Activated CD4-positive, alpha-beta T cell treated with anti-CD3 and anti-CD28 coated beads for 1 hour (primary cell): ENCODE measurements at places on chromosomes 5 and 9.
A peak's percentile ranks its signal among the peaks of the same experiment; 100 is the strongest.

- DNase-seq = no peak
These were observed 293.2 kb upstream of the CLINT1 start for GRCh38 chr5:158152136-158152535.

- no peak for DNase-seq
These were observed 49.6 kb downstream of the DOCK8 start for GRCh38 chr9:264231-264630.

DNA sequence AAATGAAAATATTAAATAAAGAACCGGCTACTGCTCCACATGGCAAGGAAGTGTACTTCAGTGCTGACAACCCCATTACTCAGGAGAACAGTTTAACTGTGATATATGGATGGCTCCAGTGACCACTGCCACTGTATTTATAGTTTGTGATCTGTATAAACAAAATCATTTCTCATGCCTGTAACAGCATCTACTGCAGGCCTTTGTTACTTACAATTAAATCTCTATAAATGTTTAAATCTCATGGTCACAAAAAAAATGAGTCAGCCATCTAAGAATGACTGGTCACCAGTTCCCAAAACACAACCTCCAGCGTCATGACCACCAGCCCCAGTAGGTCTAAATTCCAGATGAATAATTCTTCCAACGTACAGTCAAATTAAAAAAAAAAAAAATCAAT is 24.6 kb downstream of the SERINC5 start:
- DNase-seq = no peak

- no peak for DNase-seq
These were observed 255.1 kb downstream of the MAST4 start for GRCh38 chr5:66851306-66851705.

- no peak for DNase-seq
These were observed 35.3 kb downstream of the UBE2QL1 start for GRCh38 chr5:6483880-6484382.

- no peak for DNase-seq
These were observed 35.5 kb downstream of the NKD2 start for GRCh38 chr5:1044117-1044516.

DNA sequence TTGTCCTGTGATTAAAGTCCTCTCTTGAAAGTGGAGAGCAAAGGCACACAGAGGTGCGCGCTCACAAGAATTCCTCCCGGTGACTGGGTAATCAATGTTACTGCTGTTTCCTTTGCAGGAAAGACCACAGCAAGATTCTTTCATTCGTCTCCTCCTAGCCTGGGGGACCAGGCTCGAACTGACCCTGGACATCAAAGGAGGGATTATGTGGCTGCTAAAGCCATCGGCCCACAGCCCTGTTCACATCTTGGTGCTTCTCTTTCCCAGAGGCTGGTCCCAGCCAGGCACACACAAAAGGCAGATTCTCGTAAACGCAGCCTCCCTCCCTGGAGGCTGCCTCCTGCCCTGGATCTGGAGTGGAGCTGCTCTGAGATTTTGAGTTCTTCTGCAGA is 230.9 kb downstream of the FANCC start:
- no peak for DNase-seq

- no peak for DNase-seq
These were observed 76.0 kb downstream of the PRR16 start for GRCh38 chr5:120540097-120540496.

- no peak for DNase-seq
These were observed at the start of gene IL6ST for GRCh38 chr5:55994495-55994997. IL6ST (minus strand) TSS chr5:55994963; CDS start chr5:55976278, 18,685 bp downstream.

DNA sequence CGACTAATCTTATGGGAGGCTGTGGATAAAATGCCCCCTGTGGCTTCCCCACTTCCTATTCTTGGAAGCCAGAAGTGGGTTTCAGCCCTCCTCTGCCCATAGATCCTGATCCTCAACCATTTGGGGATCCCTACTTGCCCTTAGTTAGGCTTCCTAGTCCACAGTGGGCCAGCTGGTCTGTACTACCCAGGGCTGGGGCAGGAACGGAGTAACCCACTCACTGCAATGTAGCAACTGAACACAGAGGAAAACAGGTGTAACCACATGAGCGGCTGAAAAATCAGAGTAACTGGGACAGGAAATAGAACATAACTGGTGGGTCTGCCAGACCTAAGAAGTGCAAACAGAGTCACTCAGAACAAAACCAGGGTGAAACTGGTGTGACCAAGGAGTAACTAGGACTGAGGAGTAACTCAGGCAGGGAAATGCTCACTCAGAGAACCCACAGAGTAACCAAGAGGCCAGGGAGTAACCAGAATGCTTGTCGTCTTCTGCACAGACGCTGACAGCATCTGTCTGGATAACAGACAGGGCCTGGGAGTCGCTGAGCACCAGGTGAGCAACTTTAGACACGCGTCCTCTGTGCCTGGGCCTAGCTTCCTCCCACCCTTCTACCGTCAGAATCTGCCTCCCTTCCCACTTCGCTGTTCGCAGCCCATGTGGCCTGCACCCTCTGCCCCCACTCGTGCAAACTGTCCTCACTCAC is 1.0 kb downstream of the AQP3 start:
- no peak for DNase-seq

GRCh38 chr5:159855476-159856191 is 60.6 kb upstream of the ADRA1B start:
- no peak for DNase-seq

DNA sequence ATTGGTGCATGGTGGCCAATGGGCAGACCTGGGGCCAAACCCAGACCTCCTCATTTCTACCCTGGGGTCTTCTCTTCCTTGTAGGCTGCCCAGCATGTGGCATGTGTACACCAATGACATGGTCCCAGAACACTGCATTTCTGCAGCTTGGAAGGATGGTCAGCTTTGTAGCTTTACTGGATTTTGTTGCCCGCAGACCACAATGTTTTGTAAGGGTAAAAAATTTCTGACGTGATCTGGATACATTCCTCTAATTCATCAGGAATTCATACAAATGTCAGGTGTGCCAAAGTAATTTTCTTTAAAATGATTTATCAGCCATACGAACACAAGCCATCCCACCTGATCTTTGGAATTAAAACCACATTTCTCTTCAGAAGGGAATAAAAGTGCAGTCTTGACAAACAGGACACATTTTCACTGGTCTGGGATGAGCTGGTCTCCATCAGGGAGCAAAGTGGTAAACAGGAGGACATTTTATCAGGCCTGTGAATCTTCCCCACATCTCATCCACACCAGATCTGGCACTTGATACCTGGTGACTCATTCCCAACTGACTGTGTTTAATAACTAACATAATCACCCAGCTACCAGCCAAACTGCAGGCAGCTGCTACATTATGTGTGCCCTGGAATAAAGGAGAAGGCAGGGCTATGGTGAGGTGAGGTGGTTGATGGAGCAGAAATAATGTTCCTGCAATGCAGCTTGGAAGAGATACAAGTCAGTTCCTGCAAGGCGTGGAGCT is 103.9 kb downstream of the SPOCK1 start:
- DNase-seq = no peak

GRCh38 chr5:74294231-74294705 is 346.3 kb downstream of the ENC1 start:
- DNase-seq = no peak

DNA sequence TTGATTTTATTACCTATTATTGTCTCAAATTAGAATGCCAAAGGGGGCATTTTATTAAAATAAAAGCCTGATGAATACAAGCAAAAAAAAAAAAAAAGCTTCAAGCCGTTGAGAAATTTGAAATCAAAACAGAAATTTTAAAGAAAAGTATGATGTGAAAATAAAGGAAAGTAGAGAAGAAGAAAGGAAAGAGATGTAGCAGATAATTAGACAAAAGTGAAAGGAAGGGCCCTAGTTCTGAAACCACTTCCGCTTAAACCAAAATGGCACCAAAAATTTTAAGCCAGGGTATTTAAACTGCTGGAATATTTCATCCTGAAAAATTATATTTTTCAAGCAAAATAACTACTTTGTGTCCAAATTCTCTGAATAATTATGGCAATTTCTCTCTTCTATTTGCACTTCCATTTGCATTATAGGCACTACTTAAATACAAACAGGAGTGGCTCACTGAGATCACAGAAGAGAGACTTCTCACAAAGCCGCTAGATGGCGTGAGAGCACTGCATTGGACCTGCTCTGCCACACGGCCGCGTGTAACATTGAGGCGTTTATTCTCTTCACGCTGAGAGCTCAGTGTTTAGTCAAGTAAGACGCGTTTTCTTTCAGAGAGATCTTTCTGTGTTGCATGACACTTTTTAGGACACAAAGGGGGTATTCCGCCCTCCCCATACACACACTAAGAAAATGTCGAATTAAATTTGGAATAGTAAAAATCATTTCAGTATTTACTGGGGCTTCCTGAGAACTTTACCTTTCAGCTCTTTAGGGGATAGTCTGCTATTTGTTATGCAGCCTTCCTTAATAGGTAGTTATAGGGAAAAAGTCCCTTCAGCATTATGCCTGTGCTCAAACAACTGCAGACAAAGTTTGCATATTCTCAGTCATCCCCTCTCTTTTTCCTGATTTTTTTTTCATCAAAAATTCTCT is 368.4 kb upstream of the CCNH start:
- DNase-seq = peak; percentile 59

DNA sequence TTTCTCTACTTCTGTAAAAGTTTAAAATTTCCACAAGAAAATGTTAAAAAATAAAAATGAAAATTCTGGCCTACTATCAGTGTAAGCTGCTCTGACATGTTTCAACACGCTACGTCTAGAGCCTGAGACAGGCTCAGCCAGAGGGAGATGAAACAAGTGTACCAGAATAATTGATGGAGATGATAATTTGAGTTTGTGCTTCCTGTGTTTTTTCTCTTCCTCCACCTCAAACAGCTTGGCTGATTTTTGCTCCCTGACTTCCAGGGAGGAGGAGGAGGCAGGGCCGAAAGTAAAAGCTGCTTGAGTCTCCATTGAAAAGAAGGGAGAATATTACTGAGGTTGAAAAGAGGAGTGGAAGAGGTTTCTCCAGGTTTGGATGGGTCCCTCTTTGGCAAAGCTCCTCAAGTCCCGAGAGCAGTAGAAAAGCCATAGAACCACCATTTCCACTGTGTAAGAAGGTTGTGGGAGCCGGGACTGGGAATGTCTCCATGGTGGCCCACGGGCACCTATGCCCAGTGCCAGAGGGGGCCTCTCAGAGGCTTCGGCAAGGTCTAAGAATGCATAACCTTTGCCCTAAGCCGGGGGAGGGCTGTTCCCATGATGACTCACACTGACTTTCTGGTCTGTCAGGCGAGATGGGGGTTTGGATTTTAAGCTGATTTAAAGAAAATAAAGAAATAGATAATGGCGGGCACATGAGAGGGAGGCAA is 95.1 kb downstream of the HRH2 start:
- DNase-seq = no peak

- no peak for DNase-seq
These were observed 201.5 kb downstream of the AOPEP start for GRCh38 chr9:94927762-94928670.

- no peak for DNase-seq
These were observed 22.1 kb upstream of the GRPEL2 start for GRCh38 chr5:149323210-149323609.

DNA sequence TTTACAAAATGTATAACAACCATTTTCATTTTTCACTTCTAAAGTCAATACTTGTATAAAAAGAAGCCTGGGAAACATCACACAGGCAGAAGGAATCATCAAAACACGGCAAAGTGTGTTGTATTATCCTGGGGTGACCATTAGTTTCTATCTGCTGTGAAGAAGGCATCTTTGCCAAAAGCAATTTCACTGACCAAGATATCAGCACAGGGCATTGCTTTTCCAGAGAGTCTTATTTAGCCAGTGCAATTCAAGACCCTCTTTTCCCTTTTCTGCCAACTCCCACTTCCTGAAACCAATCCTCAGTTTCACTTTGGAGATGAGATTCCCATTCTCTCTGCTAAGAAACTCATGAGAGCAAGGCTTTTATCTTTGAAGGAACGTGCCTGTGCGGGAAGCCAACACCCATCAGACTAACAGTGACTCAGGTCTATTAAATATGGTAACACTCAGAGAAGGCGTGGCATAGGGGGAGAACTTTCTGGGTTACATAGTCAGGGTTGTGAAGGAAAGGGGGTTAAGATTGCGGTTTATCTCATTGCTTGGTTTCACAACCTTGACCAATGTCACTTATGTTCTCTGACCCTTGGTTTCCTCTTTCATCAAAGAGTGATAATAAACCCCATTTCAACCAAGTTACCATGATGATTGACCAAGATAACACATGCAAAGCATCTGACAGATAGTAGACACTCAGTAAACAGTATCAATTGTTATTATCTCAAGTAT is 666.9 kb upstream of the KLF4 start:
- DNase-seq = no peak

GRCh38 chr9:74499770-74500583 is 2.8 kb downstream of the RORB start:
- no peak for DNase-seq
